ENCODE measurements at places on chromosomes 2 and 18. TPM values are rescaled to one million over a fixed set of nuclear protein-coding genes. Genes with fewer than 3 reads are reported as not detected.

APOB gene
- total RNA-seq: 0.32 TPM

MLPH gene
- 11.7 TPM for total RNA-seq

PPIL3 gene
- 83.1 TPM for total RNA-seq

LRRC30 gene
- total RNA-seq: 0.32 TPM

SERTAD2 gene
- 14.6 TPM for total RNA-seq

SP140 gene
- 1.8 TPM for total RNA-seq

LINC00305 gene
- total RNA-seq: not detected

SRD5A2 gene
- 16.2 TPM for total RNA-seq

SLC19A3 gene
- 1.4 TPM for total RNA-seq

ZNF513 gene
- 6.1 TPM for total RNA-seq

CRYGD gene
- 0.95 TPM for total RNA-seq

SLC5A7 gene
- total RNA-seq: 6.3 TPM

DNA sequence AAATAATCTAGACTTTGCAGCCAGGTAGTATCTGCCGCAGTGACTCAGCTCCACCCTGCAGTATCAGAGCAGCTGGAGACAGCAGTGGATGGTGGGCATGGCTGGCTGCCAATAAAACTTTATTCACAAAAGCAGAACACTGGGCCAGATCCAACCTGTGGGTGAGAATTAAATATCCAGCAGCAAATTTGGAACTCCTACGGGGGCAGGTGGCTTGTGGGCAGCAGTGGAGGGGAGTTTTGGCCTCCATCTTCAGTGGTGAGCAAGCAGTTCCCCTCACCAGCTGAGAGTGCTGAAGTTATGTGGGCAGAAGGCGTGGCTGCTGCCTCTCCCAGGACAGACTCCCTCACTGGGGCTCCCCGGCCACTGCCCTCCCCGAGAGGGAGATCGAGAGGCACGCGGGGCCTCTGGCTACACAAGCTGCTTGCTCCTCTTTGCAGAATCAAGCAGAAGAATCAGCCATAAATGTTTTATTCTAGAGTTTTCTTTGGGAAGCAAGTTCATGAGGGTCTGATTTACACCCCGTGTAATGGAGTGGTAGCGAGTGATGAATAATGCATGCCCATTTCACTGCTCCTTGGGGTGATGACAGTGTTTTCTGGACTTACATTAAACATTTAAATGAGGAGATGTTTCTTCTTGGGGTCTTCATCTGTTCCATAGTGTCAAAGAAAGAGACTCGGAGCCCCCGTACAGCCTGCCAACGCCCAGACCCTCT, 204.3 kb downstream of the SEPTIN10 start:
- no peak for DNase-seq

GRCh38 chr2:135337071-135337470, 193.9 kb downstream of the ZRANB3 start:
- no peak for DNase-seq

DNA sequence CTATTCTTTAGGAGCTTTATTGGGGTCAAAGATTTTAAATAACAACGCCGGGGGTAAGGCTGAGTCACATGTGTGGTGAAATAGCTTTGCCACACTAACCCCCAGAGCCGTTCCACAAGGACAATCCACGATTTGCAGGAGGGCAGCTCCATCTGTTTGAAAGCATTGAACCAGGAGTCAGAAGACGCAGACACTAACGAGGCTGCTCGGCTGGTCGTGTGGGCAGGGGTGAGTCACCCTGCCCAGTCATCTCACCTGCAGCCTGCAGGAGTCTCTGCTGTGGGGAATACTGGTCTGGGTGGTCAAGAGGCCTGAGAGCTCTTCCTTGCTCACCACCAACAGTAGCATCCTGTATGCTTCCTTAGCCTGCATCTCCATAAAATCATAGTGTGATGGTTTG, 149.2 kb upstream of the NCK2 start:
- no peak for DNase-seq

DNA sequence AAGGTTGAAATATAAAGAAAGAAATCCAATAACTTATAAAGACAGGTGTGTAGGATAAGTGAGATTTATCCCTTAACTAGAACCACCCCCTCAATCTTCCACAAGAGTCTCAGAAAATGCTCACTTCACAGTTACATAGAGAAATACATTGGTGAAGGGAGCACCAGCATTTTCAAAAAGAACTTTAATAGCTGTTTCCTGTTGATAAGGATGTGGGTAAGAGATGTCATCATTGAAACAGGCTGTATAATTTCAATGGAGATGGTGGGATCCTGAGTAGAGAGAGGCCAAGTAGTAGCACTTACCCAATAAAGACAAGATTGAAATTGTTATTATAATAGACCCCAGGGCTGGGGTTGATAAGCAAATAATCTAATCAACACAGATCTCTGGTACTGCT, 162.2 kb upstream of the TACR1 start:
- no peak for DNase-seq

GRCh38 chr2:6780765-6781274, 84.9 kb downstream of the CMPK2 start:
- no peak for DNase-seq

DNA sequence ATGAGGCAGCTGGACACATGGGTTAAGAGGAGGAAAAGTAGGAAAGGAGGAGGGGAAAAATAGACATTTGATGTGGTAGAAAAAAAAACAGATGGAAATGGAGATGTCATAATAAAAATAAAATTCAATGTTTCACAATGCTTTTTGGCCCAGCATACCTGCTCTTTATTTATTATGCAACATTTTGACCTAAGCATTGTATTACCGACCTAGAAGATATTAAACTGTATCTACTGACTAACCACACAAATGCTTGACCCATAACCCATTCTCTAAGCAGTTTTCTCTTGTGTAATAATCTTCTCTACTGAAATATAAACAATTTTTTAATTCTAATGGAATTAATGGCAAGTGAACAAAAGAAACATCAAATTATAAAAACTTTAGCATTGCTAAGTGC, 362.3 kb downstream of the FBXO15 start:
- no peak for DNase-seq

DNA sequence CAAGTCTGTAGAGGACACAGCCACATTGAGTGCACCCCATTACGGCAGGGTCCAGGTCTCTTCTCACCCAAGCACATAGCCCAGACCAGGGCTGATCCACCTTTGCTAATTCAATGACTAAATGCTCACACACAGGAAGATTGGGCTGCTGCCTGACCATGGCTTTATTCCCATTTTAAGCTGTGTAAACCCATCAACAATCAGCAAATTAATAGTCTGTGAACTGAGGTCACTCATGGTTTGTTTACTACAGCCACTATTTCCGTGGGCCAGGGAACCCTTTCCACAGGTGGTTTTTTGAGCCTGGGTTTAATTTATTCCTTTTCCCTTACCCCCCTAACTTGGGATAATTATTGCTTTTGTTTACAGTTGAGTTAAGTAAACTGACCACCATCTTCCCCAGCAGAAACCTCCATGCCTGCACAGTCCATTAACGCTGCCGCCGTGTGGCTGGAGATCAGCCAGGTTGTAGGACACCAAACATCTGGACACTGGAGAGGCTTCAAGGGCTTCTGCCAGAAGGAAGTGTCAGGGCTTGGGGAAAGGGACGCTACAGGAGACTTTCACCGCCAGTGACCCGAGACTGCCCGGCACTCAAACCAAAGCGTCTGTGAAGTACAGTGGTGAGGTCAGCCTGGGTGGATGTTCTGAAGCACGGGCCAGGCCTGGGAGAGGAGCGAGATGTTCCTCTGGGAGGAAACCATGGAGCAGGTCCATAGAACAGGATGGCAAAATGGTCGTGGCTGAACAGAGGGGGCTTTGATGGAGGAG, 282.9 kb downstream of the DYSF start:
- DNase-seq: no peak

GRCh38 chr18:62732617-62733016, 17.3 kb downstream of the PHLPP1 start:
- no peak for DNase-seq

- DNase-seq: no peak
Observed at GRCh38 chr2:152036611-152037469, 62.0 kb downstream of the CACNB4 start.

- DNase-seq: no peak
Observed at GRCh38 chr2:117983040-117983439, 30.8 kb downstream of the CCDC93 start.

DNA sequence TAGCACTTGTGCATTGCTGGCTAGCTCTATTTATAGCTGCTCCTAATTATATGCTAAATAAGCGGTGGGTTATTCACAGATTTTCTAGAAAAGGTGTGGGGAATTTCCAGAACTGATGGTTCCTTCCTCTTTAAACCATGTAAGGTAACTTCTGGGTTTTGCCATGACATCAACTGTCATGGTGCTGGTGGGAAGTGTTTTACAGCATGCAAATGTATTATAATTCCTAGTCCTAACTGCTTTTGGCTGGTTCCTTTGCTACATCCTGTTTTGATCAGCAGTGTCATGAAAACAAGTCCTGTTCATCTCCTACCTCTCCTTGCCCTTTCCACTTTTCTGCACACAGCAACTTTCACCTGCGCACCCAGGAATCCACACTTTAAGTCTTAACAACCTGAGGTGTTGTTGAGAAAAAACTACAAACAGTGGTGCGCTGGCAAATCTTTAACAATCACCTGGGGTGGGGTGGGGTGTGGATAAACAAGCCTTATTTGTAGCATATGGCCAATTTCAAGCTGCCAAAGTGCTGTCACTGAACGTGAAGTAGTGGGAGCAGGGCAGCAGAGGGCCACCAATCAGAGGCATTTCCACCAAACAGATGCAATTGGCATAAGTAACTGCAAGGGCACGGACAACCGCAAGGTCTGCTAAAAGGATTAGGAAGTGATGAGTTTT, 33.4 kb upstream of the SKOR2 start:
- no peak for DNase-seq

DNA sequence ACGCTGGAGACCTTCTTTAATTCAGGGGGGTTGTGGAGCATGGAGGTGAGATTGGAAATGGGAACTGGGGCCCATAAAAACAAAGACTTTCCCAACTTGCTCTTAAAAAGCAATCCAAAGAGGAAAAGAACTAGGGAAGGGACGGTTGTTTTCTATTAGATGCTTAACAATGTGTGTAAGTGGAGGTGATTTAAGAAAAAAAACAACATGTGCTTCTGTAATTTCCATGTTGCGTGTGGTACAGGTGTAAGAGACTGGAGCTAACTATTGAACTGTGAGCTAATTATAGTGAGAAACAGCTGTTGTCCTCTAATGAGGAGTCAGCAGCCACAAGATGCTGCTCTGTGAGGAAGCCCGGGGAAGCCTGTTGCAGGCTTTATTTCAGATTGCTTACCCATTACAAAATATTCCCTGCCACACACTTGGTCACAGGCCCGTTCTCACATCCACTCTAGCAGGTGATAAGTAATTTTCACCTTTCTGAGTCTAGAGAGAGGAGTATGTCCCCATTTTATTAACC, 280.6 kb upstream of the PARD3B start:
- DNase-seq: no peak

DNA sequence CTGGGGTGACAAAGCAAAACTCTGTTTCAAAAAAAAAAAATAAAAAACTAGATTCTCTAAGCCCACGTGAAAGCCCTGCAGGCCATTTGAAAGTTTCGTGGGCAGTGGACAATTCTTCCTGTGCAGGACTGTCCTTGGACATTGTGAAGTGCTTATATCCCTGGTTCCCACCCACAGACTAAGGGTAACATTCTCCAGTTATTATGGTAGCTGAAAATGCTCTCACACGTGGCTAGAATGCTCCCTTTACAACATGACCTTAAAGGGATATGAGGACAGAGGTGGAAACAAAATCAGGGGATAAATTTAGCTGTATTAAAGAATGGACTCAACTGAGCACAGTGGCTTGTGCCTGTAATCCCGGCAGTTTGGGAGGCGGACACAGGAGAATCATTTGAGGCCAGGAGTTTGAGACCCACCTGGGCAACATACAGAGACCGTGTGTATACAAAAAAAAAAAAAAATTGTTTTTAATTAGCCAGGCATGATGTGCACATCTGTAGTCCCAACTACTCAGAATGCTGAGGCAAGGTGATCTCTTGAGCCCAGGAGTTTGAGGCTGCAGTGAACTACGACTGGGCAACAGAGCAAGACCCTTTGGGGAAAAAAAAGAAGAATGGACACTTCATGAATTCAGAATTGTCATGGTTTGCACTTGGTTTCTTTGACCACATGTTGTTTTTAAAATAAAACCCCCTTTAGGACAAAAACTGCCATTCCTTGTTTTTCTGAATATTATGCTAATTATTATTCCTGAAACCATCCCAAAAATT, 167.9 kb downstream of the MGAT5 start:
- no peak for DNase-seq

DNA sequence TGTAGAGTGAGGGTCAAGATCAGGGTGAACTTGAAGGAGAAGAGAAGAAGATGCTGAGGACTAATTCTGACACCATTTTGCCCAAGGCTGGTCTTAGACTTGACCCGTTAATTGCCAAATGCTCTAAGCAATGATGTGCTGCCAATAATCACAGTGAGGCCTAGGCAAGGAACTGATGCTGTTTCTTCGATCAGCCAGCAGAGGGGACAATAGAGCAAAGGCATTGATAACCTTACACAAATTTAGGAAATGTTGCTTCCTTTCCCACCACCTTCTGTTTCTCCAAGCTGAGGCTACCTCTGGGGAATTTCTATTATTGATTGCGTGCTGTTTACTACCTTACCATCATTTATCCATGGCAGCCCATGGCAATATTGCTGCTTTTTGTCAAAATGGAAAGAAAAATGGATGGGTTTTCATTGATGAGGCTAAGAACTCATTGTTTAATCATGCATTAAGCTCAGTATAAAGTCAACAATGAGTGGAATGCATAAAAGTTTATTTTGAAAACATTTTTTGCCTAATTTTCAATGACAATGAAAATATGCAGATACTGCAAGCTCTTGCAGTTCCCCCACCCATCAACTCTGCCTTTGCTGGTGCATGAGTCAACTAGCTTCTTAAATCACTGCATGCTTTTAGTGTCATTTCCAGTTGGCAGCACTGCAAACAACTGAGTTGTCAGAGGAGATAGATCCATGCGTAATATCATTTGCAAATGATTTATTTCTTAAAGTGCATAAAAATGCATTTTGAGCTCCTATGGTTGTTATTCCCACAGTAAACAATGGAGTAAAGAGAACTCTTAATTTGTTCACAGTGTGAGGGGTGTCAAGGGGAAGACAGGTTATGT, 116.4 kb upstream of the NYAP2 start:
- DNase-seq: no peak

DNA sequence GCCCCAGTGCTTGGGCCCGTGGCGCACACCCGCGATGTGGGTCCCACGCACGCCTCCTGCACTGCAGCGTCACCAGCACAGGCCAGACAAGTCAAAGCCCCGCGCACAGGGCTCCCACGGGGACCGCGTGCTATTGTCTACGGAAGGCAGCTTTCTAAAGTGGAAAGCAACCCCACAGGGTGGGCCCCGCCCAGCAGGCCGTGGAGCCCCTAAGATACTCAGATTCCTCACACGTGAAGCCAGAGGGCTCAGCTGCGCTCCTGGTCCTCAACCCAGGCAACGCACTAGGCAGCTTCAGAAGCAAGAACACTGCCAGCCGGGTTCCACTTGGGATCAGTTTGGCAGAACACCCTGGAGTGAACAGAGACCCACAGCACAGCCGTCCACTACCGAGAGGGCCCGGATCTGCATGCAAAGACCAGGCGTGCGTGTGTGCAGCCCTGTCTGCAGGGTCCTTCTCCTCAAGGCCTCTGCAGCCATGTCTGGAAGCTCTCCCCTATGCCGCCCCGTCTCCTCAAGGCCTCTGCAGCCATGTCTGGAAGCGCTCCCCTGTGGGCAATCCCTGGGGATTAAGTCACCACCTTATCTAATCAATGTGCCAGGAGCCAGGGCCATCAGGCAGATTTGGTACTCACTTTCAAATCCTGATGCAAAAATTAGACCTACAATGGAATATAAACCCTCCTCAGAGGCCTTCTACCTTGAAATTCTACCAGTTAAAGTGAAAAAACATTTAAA, 231.3 kb downstream of the HDAC4 start:
- no peak for DNase-seq
